ENCODE measurements at places on chromosomes 13 and 19. TPM values are rescaled to one million over a fixed set of nuclear protein-coding genes. Genes with fewer than 3 reads are reported as not detected.

Gene DMKN
- not detected for total RNA-seq

Gene PROZ
- total RNA-seq, result not detected

Gene VSTM1
- not detected for total RNA-seq

Gene CELF5
- 0.15 TPM for total RNA-seq

Gene FAM174C
- 64.6 TPM for total RNA-seq

Gene RFPL4A
- total RNA-seq, result not detected

Gene FCER2
- not detected for total RNA-seq

Gene ZNF177
- total RNA-seq, result 0.34 TPM

Gene CLEC11A
- 0.93 TPM for total RNA-seq

Gene FUT6
- total RNA-seq, result not detected

Gene RASL11A
- 3.0 TPM for total RNA-seq

Gene ZNF431
- total RNA-seq, result 23.1 TPM

Gene HSPB6
- total RNA-seq, result not detected

Gene PGLYRP2
- total RNA-seq, result 0.34 TPM

Gene F2RL3
- 0.12 TPM for total RNA-seq

Gene ZNF846
- 3.7 TPM for total RNA-seq
